ENCODE measurements at places on chromosomes 4 and X.
A peak's percentile ranks its signal among the peaks of the same experiment; 100 is the strongest.

- no peak for DNase-seq
These were observed 22.8 kb downstream of the GABRB1 start for GRCh38 chr4:47054130-47054529.

DNA sequence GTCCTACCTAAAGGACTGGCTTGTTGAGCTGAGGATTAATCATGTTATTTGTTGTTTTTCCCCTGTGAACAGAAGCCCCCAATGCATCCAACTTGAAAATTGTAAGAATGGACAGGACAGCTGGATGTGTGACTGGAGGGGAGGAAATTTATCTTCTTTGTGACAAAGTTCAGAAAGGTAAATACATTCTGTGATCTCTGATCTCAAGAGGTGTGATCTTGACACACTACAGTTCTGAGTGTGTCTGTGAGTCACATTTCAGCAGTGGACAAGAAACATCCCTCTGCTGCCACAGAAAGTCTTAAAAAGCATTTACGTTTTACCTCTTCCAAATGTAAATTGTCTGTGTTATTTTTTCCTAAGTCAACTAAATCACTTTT lies 79.3 kb downstream of the NFKB1 start:
- DNase-seq = no peak

DNA sequence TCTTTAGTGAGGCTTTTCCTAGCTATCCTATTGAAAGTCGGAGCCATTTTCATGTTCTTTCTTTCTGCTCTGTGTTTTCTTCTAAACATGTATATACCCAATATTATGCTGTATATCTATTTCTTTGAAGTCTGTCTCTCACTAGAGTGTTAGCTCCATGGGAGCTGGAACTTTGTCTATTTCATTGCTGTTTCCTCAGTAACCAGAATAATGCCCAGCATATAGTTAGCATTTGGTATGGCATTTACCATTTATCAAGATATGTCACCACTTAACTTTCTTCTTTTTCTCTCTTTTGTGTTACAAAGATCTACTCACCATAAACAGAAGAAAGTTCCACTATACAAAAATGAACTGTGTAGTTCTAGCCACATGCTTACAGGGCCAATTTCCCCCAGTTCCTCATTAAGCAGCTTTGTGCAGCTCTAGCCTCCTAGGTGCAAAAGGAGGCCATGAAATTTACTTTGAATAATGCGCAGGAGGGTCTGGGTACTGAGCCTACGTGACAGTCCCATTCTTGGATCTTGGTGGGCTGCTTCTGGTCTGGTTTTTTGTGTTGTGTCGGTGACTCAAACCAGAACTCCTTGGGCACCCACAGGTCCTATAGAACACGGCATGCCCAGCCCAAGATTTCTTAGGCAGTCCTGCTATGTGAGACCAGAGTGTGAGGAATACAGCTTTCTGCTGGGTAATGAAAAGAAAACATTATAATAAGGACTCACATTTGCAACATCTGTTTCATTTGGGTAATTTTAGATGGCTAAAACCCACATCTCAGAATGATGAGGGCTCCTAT lies 302.3 kb upstream of the IGFBP7 start:
- DNase-seq = no peak

- peak; percentile 90 for DNase-seq
These were observed 18.5 kb upstream of the PIM2 start for GRCh38 chrX:48937054-48937907.

GRCh38 chr4:47659342-47659741 lies 174.3 kb downstream of the ATP10D start:
- DNase-seq = no peak

- no peak for DNase-seq
These were observed 297 bp upstream of the MTMR8 start for GRCh38 chrX:64395568-64395929.

GRCh38 chr4:169640261-169640870 lies 20.0 kb downstream of the CLCN3 start:
- DNase-seq = no peak

GRCh38 chr4:76716658-76717057 lies 181.3 kb downstream of the SOWAHB start:
- DNase-seq = no peak
